ENCODE measurements at places on chromosomes 7 and 10. TPM values are rescaled to one million over a fixed set of nuclear protein-coding genes. Genes with fewer than 3 reads are reported as not detected.

HOGA1 gene
- total RNA-seq = 2.5 TPM

HOXA5 gene
- 6.5 TPM for total RNA-seq

NXPH1 gene
- not detected for total RNA-seq

GPR22 gene
- not detected for total RNA-seq

SPDYE2 gene
- total RNA-seq = not detected

VSIR gene
- 15.2 TPM for total RNA-seq

VGF gene
- total RNA-seq = not detected

DRGX gene
- not detected for total RNA-seq

GPER1 gene
- total RNA-seq = 8.5 TPM

HACD1 gene
- total RNA-seq = 23.5 TPM

DLX6 gene
- not detected for total RNA-seq

CPVL gene
- total RNA-seq = 2.6 TPM

Data from subcutaneous preadipocyte (primary cell).